ENCODE measurements at places on chromosomes 3 and 15.

- DNase-seq = no peak
Measured at GRCh38 chr15:61195116-61196002, 33.7 kb downstream of the RORA start.

DNA sequence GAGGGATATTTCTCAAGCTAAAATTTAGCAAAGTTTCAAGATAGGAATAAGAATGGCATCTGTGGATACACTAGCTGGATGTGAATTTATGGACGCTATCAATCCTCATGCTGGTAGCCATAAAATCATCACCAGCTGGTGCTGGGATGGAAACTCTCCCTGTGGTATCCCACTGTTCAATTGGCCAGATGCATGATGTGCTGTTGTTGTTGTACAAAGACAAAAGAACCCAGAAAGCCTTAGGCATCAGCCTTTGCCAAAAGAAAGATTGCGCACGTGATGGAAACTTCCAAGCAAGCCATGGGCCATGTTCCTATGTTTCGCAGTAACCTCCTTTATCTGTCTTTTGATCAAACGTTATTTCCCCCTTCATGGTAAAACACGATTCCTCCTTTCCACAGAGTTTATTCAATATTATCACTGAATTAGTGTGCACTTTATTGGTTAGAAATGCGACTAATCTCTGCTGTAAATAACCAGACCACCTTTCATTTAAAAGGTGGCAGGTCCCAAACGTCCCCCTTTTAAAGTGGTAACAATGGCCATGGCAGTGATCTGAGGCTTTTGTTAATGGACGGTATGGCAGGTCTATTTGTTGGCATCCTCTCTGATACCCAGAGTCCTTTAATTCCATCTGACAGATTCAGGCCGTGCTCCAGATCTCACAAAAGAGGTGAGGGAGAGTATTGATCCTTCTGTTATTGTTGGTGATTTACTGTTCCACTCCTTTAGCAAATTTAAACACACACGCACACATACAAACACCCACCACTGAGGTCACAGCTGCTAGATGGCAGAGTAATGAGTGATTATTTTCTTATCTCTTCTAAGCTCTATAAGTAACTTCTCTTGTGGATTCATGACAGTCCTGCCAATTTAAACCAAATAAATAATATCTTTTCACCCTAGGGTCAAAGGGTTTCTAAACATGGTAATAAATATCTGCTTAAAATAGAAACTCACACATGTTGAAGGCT is 291.2 kb upstream of the KCNMB2 start:
- DNase-seq = no peak

- DNase-seq = no peak
Measured at GRCh38 chr3:126310816-126311215, 46.4 kb downstream of the KLF15 start.

- no peak for DNase-seq
Measured at GRCh38 chr3:73484656-73485248, 140.0 kb downstream of the PDZRN3 start.

DNA sequence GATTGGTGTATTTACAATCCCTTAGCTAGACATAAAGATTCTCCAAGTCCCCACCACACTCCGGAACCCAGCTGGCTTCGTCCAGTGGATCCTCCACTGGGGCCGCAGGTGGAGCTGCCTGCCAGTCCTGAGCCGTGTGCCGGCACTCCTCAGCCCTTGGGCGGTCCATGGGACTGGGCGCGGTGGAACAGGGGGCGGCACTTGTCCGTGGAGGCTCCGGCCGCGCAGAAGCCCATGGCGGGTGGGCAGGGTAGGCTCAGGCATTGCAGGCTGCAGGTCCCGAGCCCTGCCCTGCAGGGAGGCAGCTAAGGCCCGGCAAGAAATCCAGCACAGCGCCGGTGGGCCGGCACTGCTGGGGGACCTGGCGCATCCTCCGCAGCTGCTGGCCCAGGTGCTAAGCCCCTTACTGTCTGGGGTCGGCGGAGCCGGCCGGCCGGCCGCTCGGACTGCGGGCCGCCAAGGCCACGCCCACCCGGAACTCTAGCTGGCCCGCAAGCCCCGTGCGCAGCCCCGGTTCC is 3.5 kb upstream of the RNU5B-1 start:
- DNase-seq = no peak
